H54 (cell line): ENCODE measurements at places on chromosomes 5 and 9.

DNA sequence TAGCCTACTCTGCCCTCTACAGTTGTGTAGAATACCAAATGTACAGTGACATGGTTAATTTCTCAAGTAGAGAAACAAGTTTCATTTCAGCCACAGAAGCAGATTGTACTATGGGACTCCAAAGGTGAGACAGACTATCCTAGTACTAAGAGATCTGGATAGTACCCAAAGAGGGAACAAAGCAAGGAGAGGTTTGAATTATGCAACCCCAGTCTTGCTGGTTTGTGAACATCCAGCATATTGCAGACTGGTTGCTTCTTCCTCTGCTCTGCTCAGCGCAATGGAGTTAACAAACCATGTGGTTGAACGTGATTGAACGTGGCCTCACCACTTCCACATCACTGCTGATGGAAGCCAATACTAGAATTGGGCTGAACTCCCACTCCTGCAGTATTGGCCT, 43.3 kb upstream of the ALDOB start:
- DNase-seq = no peak

DNA sequence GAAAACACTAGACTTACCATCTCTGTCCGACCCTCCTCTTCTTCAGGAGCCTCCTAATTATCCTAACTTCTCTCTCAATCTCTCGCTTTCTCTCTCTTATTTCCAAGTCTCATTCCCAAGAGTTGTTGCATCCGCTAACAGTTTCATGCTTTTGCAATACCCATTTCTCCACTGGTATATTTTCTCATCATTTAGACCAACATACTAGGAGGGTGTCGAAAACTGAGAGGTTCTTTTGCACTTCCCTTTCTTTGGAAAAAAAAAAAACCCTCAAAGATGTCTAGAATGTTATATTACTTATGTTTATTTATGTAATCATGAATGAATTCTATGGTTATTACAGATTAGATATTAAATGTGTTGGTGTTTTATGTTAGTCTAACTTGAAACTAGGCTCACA, 35.9 kb downstream of the SPZ1 start:
- no peak for DNase-seq

DNA sequence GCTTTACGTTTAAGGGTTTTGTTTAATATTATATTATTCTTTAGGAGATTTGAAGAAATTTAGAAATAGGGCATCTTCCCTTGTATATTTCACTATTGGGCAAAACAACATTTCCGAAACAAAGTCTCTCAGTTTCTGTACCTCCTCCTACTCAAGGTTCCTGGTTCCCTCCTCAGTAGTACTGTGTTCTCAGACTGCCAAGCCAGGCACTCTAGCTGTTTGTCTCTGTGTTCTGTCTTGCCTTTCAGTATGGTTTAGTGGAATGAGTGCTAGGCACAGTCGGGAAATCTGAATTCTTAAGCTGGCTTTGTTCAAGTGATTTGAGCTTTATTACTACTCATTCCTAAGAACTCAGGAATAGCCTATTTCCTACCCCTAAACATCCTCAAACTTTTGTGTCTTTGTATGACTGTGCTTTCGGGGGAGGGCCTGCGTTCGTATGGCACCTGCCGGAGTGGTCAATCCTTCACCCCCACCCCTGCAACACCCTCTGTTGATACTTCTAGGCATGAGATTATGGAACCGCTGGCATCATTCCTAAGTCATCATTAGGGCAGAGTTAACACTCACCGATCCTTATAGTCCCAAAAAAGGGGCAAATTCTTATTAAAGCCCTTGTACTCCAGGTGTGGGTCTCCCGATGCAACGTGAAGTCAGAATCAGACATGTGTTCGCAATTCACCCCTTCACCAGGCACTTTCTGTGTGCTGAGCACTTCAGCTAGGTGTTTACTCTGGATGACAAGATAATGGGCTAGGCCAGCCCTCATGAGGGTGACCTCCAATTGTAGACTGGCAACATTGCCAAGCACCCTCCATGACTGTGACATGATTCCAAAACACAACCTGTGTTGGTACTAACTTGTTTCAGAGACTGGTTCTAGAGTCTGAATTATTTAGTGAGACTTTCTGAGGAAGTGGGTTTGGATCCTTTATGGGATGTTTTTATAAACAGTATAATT, 24.5 kb downstream of the SNX18 start:
- no peak for DNase-seq

- DNase-seq = no peak
Observed at GRCh38 chr5:143618141-143618540, 193.8 kb upstream of the HMHB1 start.

GRCh38 chr5:172229904-172230303, 35.9 kb downstream of the EFCAB9 start:
- DNase-seq = no peak
